Endothelial cell of umbilical vein (primary cell): ENCODE measurements at places on chromosomes 7 and 10. TPM values are rescaled to one million over a fixed set of nuclear protein-coding genes. Genes with fewer than 3 reads are reported as not detected.

DNA sequence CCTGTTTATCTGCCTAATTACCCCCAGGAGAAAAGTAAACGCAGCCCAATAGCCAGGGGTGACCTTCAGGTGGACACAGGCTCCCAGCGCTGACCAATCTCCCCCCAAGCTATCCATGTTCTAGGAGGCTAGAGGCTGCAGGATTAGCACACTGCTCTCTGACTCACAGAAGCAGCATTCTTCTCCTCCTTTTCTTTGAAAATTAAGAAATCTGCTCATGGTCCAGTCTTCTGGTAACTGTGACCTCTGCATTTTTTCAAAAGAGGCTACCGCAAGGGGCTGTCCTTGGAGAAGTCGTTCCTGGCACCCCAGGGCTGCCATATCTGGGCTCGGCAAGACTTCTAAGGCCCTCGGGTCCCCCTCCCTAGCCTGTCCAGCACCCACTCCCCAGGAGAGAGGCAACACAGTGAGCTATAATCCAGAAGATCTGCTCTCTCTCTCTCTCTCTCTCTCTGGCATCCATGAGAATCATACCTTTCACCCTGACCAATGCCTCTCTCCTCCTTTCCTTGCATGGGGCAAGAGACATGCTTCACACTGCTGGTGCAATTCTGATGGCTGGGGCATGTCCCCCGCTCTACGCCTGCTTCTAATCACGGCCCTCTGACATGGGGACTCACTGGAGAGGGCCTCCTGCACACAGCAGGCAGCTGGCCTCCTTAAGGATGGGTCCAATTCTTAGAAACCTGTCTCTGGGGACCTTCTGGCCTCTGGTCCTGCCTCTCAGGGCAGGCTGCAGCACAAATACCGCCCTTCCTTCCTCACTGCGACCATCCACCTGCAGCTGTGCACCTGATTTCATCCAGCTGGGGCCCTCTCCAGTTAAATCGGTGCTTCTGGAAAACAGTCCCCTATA lies 27.3 kb downstream of the ANXA11 start:
- no peaks in the 10 kb centered on the region for H3K4me1 ChIP-seq
- no peak overlapping the region for H3K4me3 ChIP-seq
- H3K27ac ChIP-seq, result no peak overlapping the region
- DNase-seq, result no peak
- H3K36me3 ChIP-seq, result no peaks in the 10 kb centered on the region

- DNase-seq, result no peak
- no peaks in the 10 kb centered on the region for H3K27me3 ChIP-seq
- peaks cover 48% of the 10 kb centered on the region for H3K4me1 ChIP-seq
Measured at GRCh38 chr7:30468041-30468440, 10.5 kb downstream of the NOD1 start.

DNA sequence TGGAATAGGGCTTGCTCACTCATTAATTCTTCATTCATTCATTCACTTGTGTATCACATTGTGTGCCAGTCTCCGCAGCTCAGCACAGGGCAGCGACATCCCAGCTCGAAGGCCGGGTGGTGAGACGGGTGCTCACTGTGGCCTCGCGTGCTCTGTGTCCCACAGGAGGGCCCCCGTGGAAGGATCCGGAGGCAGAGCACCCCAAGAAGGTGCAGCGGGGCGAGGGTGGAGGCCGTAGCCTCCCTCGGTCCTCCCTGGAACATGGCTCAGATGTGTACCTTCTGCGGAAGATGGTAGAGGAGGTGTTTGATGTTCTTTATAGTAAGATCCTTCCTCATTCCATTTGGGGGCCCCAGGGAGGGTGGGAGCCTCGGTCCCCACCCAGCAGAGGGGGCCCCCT lies 61.6 kb downstream of the GTF2IRD1 start:
- no peaks in the 10 kb centered on the region for H3K4me1 ChIP-seq
- peaks cover 2% of the 10 kb centered on the region for H3K36me3 ChIP-seq
- no peaks in the 10 kb centered on the region for H3K27me3 ChIP-seq
- no peak for DNase-seq
- no peak overlapping the region for H3K27ac ChIP-seq
- H3K4me3 ChIP-seq, result no peak overlapping the region

- no peak overlapping the region for H3K4me3 ChIP-seq
- H3K4me1 ChIP-seq, result peaks cover 6% of the 10 kb centered on the region
- no peak for DNase-seq
- no peak overlapping the region for H3K27ac ChIP-seq
- H3K27me3 ChIP-seq, result no peaks in the 10 kb centered on the region
- H3K36me3 ChIP-seq, result no peaks in the 10 kb centered on the region
Measured at GRCh38 chr7:155752756-155753445, 59.4 kb downstream of the SHH start.

- H3K27me3 ChIP-seq, result peaks cover 65% of the 10 kb centered on the region
- H3K4me3 ChIP-seq, result no peak overlapping the region
Measured at GRCh38 chr10:117139581-117140524, 1.8 kb upstream of the VAX1 start.

GRCh38 chr7:36035186-36035585 lies 117.9 kb upstream of the EEPD1 start:
- peaks cover 31% of the 10 kb centered on the region for H3K4me1 ChIP-seq
- H3K4me3 ChIP-seq, result no peak overlapping the region
- peaks cover 10% of the 10 kb centered on the region for H3K27me3 ChIP-seq

DNA sequence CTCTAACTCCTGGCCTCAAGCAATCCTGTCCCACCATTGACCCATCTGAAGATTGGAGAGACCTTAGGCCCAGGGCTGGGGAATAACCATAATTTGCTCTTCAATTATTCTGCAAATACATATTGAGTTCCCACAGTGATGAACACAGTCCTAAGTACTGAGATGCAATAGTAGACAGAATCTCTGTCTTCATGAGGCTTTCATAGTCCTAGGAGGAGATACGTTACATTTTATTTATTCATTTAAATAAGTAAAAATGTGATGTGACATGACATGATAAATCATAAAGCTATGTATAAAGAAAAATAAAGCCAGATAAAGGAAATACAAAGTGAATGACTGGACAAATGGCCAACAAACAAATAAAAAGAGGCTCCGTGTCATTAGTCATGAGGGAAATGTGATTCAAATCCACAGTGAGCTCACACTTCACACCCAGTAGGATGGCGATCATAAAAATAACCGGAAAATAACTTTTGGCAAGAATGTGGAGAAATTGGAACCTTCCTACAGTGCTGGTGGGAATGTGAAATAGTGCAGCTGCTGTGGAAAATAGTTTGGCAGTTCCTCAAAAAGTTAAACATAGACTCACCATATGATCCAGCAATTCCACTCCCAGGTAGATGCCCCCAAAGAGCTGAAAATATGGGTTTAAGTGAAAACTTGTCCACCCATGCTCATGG lies 52.1 kb upstream of the JCAD start:
- H3K4me3 ChIP-seq, result no peak overlapping the region
- DNase-seq, result peak; percentile 96
- H3K27ac ChIP-seq, result peak overlapping the region; percentile 64
- peaks cover 29% of the 10 kb centered on the region for H3K4me1 ChIP-seq
- H3K27me3 ChIP-seq, result no peaks in the 10 kb centered on the region

- DNase-seq, result no peak
- no peaks in the 10 kb centered on the region for H3K27me3 ChIP-seq
- no peak overlapping the region for H3K4me3 ChIP-seq
- no peaks in the 10 kb centered on the region for H3K36me3 ChIP-seq
Measured at GRCh38 chr10:70834021-70834420, 18.3 kb downstream of the SGPL1 start.

Gene FAM25G
- total RNA-seq, result not detected in 2 replicates

Gene TLX1
- not detected in 2 replicates for total RNA-seq

Gene MYH16
- 0.09 and 0.11 TPM in 2 replicates for total RNA-seq

Gene RNF133
- 0.93 and 1.1 TPM in 2 replicates for total RNA-seq

Gene FFAR4
- total RNA-seq, result not detected in 2 replicates
